NCI-H1417 (cell line): ENCODE measurements at places on chromosomes 3 and 15.

DNA sequence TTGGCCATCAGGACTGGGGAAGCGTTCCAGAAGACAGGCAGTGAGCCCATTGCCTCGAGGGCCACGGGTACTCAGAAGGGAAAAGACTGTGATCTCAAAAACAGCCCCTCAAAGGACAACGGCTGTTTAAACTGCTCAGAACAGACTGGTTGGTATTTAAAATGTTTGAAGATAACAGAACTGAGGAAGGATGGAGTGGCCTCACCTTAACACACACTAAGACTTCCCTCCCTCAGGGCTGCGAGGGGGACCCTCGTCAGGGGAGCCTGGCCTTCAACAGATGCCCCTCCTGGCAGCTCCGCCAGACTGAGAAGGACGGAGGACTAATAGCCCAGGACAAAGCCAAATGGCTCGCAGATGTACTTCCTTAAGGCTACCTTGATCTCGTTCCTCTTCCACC, 2.6 kb downstream of the STIMATE start:
- DNase-seq = no peak

DNA sequence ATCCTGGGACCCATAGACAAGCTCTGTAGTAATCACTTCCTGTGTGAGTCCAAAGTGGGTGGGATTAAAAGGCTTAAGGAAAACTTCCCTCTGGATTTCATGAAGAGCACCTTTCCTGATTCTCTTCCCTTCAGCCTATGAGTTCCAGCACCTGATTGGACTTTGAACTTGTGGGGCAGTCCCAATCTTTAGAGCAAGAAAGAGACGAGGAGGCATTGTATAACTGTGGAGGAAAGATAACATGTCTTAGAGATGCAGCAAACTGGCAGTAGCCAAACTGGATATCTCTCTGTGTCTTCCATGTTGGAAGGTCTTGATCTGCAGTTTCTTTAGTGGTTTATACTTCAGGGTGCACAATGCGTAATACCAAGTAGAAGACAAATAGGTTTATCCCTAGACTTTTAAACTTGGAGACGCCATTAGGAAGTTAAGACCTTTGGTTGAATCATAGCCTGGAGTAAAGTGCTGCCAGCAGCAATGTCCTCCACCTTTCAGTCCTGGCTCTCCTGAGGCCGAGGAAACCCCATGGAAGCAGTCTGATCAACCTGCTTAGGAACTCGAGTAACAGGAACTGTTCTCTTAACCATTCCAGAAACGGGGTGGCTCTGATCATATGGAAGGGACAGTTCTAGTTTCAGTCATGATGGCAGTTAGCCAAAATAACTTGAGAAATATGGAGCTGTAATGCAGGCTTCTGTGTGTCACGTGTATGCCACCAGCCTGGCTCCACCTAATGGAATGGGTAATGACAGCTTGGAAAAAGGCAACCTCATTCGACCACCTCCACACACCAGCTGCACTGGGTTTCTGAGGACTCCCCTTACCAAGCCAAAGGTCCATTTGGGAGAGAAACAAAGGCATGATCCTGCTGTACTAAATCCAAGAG, 4.7 kb downstream of the EIF1B start:
- DNase-seq = no peak

GRCh38 chr15:101452572-101452971, 36.9 kb downstream of the PCSK6 start:
- no peak for DNase-seq

DNA sequence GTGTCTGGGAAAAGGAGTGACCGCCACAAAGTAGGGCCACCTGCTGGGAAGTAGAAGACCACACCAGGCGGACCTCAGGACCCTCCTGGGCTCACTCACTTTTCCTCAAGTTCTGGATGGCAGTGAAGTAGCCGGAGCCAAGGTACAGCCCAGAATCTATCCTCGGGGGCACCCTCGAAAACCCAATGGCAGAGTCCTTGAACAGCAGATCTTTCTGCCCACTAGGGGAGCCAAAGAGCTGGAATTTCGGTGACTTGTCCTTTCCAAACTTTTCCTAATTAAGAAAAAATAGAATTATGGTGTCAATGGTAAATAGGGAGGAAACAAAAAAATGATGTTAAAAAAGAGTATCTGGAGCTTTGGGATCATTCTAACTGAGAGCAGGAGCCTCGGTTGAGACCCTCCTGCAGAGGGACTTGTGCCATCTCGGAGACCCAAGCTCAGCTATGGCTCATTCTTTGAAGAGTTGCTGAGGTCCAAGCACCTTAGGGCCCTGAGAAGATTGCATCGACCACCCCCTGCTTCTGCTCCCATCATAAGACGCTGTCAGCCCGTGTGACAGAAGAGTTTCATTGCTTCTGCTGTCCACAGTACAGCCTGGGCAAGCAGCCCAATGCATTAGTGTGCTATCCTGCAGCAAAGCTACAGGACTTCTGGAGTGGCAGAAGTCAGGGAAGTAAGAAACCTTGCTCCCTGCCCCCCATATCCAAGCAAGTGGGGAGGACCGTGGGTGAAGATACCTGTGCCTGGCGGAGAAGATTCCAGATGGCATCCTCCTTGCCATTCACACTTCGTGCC, 14.8 kb downstream of the LTF start:
- DNase-seq = no peak

DNA sequence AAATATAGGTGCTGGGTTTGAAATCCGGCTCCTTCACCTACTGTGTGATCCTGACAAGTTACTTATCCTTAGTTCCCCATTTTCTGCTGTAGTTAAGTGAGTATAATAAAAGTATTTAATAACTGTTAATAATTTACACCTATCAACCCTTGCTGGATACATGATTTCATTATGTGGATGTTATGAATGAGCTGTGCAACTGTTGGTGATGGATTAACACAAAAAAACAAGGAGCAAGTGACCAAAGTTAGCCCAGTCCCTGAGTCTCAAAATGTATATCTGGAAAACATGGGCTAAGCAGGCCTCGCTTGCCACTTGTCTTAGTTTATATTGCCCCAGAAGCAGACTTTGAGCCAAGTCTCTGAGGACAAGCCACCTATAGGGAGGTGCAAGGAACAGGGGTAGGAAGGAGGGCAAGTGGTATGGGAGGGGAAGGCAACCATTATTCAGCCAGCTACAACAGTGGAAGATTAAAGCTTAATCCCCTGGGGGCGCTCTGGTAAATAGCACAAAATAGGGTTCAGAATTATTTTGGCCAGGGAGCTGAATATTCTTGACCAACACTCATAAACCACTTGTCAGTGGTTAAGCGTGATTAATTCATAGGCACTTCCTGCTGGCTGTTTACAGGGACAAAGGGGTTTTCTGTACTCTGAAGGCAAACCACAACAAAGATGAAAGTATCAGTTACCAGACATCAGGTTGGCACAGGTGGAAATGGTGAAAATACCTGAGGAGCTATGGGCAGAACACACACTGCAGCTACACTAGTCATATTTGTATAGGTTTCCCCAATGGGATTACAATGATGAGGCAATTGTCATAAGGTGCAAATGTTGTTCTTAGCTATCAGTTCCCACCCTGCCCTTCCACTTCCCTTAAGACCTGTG, 76.2 kb downstream of the TRIM42 start:
- DNase-seq = no peak

DNA sequence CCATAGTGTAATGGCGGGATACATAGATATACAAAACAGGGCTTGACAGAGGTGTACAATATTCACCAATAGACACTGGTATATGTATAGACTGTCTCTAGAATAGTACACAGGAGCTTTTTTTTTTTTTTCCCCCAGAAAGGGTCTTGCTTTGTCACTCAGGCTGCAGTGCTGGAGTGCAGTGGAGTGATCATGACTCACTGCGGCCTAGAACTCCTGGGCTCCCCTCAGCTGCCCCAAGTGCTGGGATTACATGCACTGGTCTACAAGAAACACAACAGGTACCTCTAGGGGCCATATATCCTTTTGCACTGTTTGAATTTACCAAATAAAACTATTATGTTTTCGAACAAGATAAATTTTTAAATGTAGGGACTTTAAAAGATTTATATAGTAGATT, 12.3 kb downstream of the RHOA start:
- no peak for DNase-seq

DNA sequence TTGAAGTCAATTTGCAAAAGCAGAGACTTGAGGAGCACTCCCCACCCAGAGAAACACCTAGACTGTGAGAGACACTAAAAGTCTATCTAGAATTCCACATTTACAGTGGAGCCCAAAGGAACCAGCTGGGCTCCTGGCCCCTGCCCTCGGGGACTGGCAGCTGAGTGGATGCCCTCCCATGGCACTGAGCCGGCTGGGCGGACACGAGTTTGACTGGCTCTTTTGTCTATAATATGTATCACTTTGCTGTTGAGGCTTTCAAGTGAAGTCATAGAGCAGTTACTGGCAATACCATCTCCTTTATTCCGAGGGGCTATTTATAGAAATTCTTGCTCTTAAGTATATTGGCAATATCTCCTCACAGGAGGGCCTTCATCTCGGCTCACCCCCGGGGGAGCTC, 65.8 kb upstream of the TNFAIP8L3 start:
- no peak for DNase-seq

GRCh38 chr3:25527801-25528200, 99.7 kb downstream of the RARB start:
- DNase-seq = no peak

- DNase-seq = no peak
Measured at GRCh38 chr3:8886546-8886945, 76.7 kb downstream of the RAD18 start.
